ENCODE measurements at places on chromosomes 2 and 18.
A peak's percentile ranks its signal among the peaks of the same experiment; 100 is the strongest.

GRCh38 chr2:46344706-46345105, 47.5 kb downstream of the EPAS1 start:
- DNase-seq: no peak

DNA sequence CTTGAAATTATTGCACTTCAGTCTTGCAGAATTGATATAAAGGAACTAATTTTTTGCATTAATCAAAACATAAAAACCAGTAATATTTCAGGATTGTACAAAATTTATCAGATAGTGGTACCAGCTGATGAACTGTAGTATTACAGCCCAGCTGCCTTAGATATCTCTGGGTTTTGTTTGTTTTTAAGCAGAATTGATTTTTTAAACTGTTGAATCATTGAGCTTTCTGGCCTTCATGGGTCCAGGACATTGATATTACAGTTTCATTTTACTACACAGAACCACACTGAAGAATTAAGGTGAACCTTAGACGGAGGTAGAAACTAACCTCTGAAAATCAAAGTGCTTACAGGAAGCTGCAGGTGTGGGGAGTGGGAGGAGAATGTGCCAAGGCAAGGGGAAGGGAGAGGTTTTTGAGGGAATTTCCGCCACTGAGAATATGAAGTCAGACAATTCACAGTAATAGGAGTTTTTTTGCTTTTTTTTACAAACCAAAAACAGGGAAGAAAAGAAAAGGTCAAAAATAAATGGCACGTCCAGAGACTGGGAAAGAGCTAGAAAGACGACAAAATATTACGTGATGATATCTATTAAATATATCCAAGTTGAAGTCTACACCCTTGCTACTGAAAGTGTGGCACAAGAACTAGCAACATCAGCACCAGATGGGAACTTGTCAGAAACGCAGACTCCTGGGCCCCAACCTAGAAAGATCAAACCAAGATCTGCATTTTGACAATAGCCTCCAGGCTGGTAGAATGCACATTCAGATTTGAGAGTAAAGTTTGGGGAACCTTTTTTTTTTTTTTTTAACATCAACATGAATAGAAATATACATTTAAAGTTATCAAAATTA, 40.8 kb upstream of the SPAG16 start:
- DNase-seq: no peak

GRCh38 chr2:112918256-112918655, 7.3 kb downstream of the IL37 start:
- DNase-seq: no peak

DNA sequence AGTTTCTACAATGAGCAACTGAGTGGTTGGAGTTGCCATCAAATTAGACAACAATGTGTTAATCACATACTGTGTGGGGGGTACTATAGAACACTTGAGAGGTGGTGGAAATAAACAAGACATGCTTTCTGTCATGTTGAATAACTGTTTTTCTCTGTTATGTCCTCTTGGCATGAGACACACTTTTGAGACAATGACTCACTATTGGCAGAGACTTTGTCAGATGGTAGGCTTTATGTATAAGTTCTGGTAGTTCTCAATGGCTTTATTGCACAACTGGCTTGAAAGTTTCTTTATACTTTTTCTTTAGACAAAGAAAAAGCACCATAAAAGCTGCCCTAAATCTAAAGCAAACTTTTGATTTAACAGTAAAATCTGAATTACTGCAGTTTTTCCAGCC, 578.7 kb downstream of the ADCYAP1 start:
- DNase-seq: no peak

DNA sequence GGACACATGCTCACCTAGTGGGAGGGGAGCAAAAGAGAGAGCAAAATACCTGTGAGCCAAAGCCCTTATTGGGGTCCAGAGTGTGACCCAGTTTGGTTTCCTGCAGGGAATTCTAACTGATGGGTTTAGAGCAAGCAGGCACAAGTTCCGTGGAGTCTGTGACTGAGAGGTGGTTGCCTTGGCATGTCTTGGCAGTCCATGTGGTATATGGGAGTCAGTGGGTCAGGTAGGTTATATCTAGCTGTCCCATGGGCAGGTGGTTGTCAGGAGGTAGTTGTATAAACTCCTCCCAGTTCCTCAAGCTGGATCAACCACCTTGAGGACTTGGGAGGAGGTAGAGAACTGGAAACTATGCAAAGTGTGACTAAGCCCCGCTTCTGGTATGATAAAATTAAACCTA, 452.8 kb upstream of the VWC2L start:
- no peak for DNase-seq

GRCh38 chr18:5197032-5197434, at the start of gene AKAIN1:
Gene AKAIN1 (minus strand): TSS chr18:5197257. CDS start chr18:5197053, 204 bp downstream.
- peak; percentile 8 for DNase-seq

DNA sequence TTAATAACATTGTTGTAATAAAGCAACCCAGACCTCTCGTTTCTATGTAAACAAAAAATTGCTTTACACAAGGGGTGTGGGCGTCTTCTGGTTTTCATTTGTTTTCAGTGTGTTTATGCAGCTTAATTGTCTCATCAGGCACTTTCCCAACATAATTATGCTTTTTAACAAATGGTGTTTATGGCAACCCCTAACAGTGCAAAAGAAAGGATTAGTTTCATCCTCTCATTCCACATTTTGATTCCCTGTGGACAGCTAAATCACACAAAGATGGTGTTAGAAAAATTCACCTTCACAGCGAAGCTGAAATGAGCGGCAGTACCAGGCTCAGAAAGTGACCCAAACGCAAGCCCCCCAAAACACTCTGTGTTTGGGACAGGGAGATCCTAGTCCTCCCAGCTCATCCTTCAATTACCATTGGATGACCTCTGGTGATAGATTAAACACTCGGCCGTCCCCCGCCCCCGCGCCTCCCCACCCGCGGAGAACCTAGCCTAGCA, 724 bp downstream of the FTCDNL1 start:
- DNase-seq: no peak

DNA sequence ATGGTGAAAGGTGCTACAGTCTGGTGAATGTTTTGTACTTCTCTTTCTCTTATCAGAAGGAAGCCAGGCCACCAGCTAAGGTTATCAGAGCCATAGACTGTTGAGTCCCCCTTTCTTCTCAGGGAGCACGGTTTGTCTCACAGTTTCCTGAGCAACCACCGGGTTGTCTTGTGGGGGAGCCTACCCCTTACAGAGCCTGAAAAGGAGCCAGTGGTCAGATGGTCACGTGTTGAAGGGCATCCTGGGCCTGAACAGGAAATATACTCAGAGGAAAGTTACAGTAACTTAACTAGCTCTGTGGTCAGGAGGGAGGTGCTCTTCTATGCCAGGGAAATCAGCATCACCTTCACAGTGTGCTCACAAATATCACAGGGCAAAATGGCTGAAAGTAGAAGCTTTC, 11.6 kb downstream of the CD28 start:
- peak; percentile 91 for DNase-seq

Data from hematopoietic multipotent progenitor cell treated with erythropoietin and hydrocortisone succinate and interleukin-3 and kit ligand, for 8 days (in vitro differentiated cells).